ENCODE measurements at places on chromosomes 13 and 19.

DNA sequence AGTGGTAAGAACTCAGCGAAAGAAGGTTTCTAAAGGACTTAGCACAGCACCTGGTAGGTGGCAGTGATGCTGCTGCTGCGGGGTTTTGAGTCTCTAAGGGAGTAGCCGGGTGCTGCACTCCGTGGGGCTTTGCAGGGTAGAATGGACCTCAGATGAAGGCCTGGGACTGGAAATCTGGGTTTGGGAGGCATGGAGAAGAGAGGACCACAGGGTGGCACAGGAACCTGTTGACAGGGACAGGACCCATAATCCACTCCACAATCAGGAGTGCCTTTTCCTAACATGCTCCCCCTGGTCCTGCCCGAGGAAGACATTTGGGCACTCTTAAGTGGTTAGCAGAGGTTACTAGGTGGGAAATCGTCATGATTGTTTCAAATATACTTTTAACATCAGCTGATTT lies 29.8 kb downstream of the TDRD12 start:
- DNase-seq, result no peak

- DNase-seq, result no peak
Measured at GRCh38 chr19:27822336-27822735, 1390.6 kb downstream of the UQCRFS1 start.

GRCh38 chr19:15635016-15635805 lies 5.5 kb upstream of the CYP4F3 start:
- DNase-seq, result no peak

DNA sequence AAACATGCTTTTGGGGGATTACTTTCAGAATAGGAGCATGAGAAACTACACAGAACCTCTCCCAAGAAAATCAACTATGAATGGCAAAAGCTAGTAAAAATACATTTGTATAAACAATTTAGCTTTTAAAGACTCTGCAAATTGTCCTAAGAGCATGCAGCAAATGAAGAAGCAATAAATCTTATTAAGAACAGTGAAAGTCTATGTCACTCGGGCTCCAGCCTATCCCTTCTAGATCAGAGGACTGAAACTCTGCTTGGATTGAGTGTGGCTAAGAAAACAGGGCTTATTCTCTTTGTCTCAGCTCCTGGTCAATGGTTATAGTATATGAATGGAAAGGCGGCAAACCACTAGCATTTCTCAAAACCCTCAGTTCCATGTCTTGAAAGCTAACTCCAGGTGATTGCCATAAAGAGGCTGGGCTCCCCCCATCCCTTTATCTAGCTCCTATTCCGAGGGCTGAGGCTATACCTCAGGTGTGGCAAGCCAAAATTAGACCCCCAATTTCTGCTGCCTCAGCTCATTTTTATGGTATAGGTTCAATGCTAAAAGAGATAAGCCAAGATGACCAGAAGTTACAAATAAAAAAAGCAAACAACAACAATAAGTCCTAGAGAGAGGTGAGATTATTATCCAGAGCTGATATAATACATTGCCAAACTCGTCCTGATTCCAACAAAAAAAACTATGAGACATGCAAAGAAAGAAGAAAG lies 953.2 kb downstream of the SLITRK6 start:
- DNase-seq, result no peak

GRCh38 chr13:40440990-40441820 lies 225.2 kb downstream of the FOXO1 start:
- DNase-seq, result peak; percentile 86

GRCh38 chr13:81874681-81875661 lies 1534.0 kb upstream of the SPRY2 start:
- no peak for DNase-seq

- DNase-seq, result no peak
Measured at GRCh38 chr13:84903391-84903790, 895.8 kb downstream of the SLITRK6 start.

DNA sequence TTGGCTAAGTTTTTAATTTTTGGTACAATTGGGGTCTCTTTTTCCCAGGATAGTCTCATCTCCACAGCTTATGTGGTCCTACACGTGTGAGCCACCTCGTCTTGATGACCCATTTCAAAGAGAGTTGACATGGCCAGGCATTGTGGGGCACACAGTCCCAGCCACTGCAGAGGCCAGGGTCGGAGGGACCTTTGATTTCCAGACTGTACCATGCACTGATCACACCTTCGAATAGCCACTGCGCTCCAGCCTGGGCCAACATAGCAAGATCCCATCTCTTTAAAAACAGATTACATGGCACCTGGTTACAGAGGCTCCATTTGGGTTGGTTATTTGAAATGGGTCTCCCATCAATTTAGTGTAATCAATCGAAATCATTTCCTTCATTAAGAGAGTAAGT lies 71.6 kb downstream of the DPRX start:
- DNase-seq, result no peak

GRCh38 chr13:39765801-39766463 lies 110.5 kb downstream of the COG6 start:
- DNase-seq, result peak; percentile 55

- DNase-seq, result no peak
Measured at GRCh38 chr19:6534451-6535093, 3.7 kb downstream of the TNFSF9 start.

Measured in lung microvascular endothelial cell (primary cell).